ENCODE measurements at places on chromosomes 5 and 9.
A peak's percentile ranks its signal among the peaks of the same experiment; 100 is the strongest.

- DNase-seq = no peak
Observed at GRCh38 chr5:159912033-159912800, 4.1 kb upstream of the ADRA1B start.

- DNase-seq = no peak
Observed at GRCh38 chr5:138028971-138029365, 3.9 kb downstream of the FAM13B start.

DNA sequence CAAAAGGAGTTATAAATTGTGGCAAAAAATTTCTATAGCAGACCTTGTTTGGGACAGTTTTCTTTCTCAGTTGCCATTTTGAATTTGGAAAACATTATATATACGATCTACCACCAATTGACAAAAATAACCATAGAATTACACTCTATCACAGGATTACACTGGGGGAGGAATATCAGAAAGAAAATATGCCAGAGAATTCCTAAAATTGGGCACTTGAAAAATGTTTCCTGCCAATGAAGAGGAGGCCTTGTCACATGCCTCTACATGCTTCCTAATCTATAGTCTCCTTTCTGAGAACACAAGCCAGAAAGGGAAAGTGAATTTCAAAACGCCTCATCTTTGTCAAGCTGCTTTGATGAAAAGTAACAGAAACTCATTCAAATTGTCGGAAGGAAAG lies 78.5 kb upstream of the DNAH5 start:
- DNase-seq = no peak

DNA sequence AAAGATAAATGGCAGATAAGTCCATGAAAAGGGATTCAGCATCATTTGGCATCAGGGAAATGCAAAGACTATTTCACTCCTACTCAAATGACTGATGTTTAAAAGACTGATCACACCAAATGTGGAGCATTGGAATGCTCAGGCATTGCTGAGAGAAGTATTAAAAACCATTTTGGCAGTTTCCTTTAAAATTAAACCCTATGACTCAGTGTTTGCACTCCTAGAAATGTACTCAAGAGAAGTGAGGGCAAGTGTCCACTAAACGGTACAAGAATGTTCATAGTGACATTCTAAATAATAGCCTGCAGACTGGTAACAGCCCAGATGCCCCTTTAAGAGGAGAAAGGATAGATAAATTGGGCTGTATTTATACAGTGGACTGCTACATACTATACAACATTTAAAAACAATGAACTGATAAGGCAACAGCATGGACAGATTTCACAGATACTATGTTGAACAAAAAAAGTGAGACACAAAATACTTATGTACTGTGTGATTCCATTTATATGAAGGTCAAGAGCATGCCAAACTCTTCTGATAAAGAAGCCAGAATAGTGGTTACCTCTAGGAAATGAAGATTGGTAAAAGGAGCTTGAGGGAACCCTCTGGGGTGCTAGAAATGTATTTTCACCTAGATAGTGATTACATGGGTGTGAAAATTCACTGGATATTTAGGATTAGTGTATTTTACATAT lies 24.6 kb downstream of the APC start:
- DNase-seq = no peak

GRCh38 chr5:56816546-56817081 lies 1.3 kb downstream of the MAP3K1 start:
- peak; percentile 20 for DNase-seq

DNA sequence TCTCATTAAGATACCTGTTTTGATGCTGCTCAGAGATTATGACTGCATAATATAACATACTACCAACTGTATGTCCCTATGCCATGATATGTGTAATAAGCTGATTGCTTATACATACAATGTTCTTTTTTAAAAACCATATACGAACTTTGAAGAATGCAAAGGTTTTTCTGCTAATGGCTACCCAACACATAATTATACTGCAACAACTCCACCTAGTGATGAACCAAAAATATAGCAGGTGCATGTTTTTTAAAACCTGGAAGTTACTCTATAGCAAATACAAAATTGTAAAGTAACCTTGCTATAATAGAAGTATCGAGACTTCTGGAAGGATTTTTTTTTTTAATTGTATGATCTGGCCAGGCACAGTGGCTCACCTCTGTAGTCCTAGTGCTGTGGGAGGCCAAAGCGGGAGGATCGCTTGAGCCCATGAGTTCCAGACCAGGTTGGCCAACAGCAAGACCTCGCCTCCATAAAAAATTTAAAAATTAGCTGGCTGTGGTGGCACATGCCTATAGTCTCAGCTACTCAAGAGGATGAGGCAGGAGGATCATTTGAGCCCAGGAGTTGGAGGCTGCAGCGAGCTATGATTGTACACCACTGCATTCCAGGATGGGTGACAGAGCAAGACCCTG lies 49.1 kb downstream of the HOMER1 start:
- no peak for DNase-seq

DNA sequence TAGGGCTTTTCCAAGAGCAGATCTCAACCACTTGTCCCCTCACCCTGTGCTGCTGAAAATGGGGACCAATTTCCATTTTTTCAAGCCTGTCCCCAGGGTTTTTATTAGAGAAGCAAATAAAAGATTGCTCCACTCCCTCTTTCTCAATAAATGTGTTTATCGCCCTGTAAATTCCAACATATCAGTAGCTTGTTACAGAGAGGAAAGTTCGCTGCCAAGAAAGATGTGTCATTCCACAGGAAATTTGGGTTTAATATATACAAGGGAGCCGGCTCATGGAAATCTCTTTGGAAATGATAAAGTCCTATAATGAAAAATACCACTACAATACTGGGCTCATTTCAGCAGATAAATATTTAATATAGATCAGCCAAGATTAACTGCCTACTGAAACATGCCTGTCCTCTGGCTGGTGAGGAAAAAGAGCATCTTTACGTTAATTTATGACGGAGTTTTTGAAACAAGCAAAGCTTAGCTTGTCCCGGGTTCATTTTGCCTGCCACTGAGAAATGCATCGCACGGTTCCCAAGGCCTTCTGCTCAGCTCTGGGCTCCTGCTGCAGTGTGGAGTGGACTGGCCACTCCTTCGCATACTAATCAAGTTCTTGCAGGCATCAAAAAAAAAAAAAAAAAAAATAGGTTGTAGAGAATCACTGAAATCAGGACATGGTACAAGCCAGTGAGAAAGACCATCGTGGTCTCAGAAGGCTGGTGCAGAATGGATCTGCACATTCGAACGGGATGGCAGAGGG lies 84.5 kb downstream of the BRINP1 start:
- DNase-seq = no peak

Measured in activated CD4-positive, alpha-beta T cell treated with anti-CD3 and anti-CD28 coated beads, Interleukin-2, amount 50 U/mL, for 4 hours (primary cell).